Esophagus muscularis mucosa (tissue), 4 donors: ENCODE measurements at places on chromosomes 6 and 20. TPM values are rescaled to one million over a fixed set of nuclear protein-coding genes. Genes with fewer than 3 reads are reported as not detected.

ERVFRD-1 gene
- 0.13 TPM for total RNA-seq

PHIP gene
- total RNA-seq = 20.1 TPM

EYS gene
- not detected for total RNA-seq

SYNDIG1 gene
- not detected for total RNA-seq

SIRPD gene
- not detected for total RNA-seq

SLC25A27 gene
- total RNA-seq = 20.3 TPM

CABLES2 gene
- 2.1 TPM for total RNA-seq

PYGB gene
- 632 TPM for total RNA-seq

CEP85L gene
- total RNA-seq = 16.2 TPM

TMEM200A gene
- total RNA-seq = 0.99 TPM

GABRR1 gene
- total RNA-seq = not detected

SMIM8 gene
- total RNA-seq = 8.9 TPM

ACSS2 gene
- 90.7 TPM for total RNA-seq

TNF gene
- total RNA-seq = 0.17 TPM

PLEKHG1 gene
- total RNA-seq = 11.5 TPM

OLIG3 gene
- total RNA-seq = not detected

LAMA4 gene
- 261 TPM for total RNA-seq

IRF4 gene
- total RNA-seq = 2.9 TPM

SLC17A9 gene
- total RNA-seq = 2.2 TPM

KIF6 gene
- 1.0 TPM for total RNA-seq

PDYN gene
- not detected for total RNA-seq

ETV7 gene
- total RNA-seq = not detected

MYH7B gene
- 0.17 TPM for total RNA-seq
